RWPE2 (cell line): ENCODE measurements at places on chromosomes 7 and 10.

DNA sequence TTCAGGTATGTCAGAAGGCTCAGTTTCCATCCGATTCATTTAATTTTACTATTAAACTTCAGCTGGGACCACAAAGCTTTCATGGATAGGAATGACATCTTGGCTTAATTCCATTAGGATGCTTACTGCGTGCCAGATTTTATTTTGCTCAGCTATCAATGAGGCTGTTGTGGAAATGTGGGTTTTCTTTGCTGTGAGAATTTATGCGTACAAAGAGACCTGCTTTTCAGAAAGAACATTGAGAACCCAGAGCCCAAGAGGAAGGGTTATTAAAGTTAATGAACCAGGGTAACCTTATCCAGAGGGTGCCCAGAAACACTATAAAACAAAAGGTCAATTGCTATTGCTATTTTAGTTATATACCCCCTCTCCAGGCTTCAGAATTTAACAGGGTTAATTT is 98.3 kb downstream of the MKLN1 start:
- no peak for DNase-seq

GRCh38 chr7:148645898-148646297 is 52.8 kb upstream of the CUL1 start:
- DNase-seq, result no peak

DNA sequence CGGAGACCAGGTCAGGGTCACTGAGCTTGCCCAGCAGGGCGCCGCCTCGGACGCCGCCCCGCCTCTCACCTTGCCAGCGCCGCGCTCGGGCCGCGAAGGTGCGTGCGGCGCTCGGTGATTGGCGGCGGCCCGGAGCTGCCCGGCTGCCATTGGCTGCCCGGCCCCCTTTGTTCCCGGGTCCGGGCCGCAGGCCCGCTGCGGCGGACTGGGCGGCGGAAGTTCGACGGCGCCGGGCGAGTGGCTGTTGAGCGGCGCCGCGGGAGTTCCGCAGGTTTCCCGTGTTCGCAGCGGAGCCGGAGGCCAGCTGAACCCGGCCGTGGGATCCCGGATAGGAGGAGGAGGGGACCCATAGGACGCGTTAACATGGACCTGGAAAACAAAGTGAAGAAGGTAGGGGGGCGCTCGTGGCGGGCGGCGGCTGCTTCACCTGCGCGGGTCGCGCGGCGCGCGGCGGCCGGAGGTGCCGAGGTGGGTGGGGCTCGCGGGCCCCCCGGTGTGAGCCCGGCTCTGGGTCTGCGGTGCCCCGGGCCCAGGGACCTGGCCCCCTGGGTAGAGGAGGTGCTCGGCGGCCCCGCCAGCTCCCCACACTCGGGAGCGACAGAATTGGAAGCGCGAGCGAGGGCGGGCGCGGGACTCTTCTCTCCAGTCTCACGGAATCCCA is at the start of gene TES:
TSS of gene TES (plus strand) at position 195 of the 661 bp plus-strand sequence. CDS start at position 364, 169 bp downstream.
- peak; percentile 74 for DNase-seq

DNA sequence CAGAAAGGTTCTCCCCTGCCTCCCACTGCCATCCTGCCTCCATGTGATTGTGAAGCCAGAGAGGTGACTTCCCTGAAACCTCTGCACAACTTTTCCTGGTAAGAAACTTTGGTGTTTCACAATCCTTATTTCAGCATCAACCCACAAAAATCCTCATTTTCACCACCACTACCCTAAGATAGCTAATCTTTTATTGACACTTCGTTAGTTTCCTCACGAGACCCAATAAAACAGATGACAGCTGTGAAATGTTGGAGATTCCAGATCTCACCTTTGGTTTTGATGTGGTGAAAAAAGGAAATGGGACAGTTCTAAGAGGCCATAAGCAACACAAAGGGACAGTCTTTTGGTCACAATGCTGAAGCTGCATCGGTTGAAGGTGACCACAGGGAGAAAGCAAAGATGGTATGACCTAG is 59.9 kb upstream of the TM9SF3 start:
- no peak for DNase-seq

GRCh38 chr7:76155938-76156337 is 45.8 kb upstream of the SRRM3 start:
- no peak for DNase-seq

- DNase-seq, result no peak
Observed at GRCh38 chr7:20787660-20788419, 1.2 kb upstream of the SP8 start.
